Hepatocyte (in vitro differentiated cells): ENCODE measurements at places on chromosomes 6 and 20. TPM values are rescaled to one million over a fixed set of nuclear protein-coding genes. Genes with fewer than 3 reads are reported as not detected.

DNA sequence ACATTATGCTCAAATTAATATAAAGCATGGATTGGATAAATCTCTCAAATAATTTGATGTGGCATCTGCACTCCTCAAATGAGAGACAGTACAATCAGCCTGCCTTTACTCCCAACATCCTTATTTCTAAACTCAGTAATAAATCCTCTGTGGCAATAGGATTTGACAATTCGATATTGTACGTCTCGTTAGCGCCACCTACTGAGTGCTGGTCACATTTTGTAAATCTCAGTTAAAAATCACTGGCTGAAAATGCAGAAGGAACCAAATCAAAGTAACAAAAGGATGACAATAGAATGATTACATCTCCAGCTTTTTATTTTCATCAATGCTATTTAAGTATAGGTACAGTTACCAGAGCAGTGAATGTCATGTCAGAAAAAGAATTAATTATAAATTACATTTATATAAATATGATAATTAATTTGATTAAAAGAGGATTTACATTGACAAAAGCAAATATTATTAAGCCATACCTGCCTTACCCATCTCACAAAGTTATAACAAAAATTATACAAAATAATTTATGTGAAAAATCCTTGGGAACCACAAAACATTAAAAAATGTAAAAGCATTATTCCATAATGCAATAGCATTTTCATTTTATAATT, 20.2 kb upstream of the GJE1 start:
- no peak overlapping the region for H3K27ac ChIP-seq
- no peaks in the 10 kb centered on the region for H3K4me1 ChIP-seq
- DNase-seq, result peak; percentile 87
- no peaks in the 10 kb centered on the region for H3K36me3 ChIP-seq
- H3K4me3 ChIP-seq, result no peak overlapping the region

- DNase-seq, result no peak
- no peaks in the 10 kb centered on the region for H3K36me3 ChIP-seq
- no peak overlapping the region for H3K27ac ChIP-seq
- H3K4me3 ChIP-seq, result no peak overlapping the region
Measured at GRCh38 chr20:56259948-56260347, 11.4 kb downstream of the MC3R start.

GRCh38 chr6:100246206-100246605, 218.5 kb downstream of the SIM1 start:
- no peaks in the 10 kb centered on the region for H3K36me3 ChIP-seq
- H3K27ac ChIP-seq, result no peak overlapping the region
- peaks cover 10% of the 10 kb centered on the region for H3K4me1 ChIP-seq
- H3K27me3 ChIP-seq, result no peaks in the 10 kb centered on the region

DNA sequence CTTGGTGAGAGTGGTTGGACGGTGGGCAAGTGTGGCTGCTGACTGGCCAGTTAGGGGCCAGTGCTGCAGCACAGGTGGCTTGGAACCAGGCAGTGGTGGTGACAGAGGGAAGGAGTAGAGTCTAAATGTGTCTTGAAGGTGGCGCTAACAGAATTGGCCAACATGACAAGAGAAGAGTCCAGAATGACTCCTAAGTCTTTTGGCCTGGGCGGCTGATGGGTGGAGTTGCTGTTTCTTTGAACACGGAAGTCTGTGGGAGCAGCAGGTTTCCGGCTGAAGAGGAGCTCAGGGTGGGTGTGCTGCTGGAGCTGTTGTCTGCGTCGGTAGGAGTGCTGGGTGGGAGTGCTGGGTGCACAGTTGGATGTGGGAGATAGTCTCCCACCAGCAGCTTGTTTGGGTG, 10.1 kb downstream of the LSM14B start:
- no peaks in the 10 kb centered on the region for H3K27me3 ChIP-seq
- H3K4me3 ChIP-seq, result no peak overlapping the region
- H3K36me3 ChIP-seq, result no peaks in the 10 kb centered on the region
- DNase-seq, result no peak
- no peak overlapping the region for H3K27ac ChIP-seq

DNA sequence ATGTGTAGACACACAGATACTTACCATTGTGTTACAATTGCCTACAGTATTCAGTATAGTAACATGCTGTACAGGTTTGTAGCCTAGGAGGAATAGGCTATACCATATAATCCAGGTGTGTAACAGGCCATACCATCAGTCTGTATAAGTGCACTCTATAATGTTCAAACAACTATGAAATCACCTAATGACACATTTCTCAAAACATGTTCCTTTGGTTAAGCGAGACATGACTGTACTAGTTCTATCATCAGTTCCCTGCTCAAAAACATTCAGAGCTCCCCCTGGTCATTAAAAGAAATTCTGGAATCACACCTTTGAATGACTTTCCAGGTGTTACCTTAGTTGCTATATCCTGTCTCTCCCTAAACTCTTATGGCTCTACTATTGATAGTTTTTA, 70.4 kb upstream of the SLC2A12 start:
- H3K4me1 ChIP-seq, result no peaks in the 10 kb centered on the region
- no peak for DNase-seq
- H3K4me3 ChIP-seq, result no peak overlapping the region
- no peaks in the 10 kb centered on the region for H3K36me3 ChIP-seq
- H3K27ac ChIP-seq, result no peak overlapping the region

GRCh38 chr6:56101141-56101553, 146.2 kb downstream of the COL21A1 start:
- peak; percentile 7 for DNase-seq
- H3K36me3 ChIP-seq, result no peaks in the 10 kb centered on the region
- H3K4me3 ChIP-seq, result no peak overlapping the region
- H3K4me1 ChIP-seq, result peaks cover 4% of the 10 kb centered on the region

GRCh38 chr6:80272988-80273387, 166.5 kb downstream of the BCKDHB start:
- H3K4me3 ChIP-seq, result no peak overlapping the region
- DNase-seq, result no peak
- H3K36me3 ChIP-seq, result no peaks in the 10 kb centered on the region
- no peaks in the 10 kb centered on the region for H3K4me1 ChIP-seq

DNA sequence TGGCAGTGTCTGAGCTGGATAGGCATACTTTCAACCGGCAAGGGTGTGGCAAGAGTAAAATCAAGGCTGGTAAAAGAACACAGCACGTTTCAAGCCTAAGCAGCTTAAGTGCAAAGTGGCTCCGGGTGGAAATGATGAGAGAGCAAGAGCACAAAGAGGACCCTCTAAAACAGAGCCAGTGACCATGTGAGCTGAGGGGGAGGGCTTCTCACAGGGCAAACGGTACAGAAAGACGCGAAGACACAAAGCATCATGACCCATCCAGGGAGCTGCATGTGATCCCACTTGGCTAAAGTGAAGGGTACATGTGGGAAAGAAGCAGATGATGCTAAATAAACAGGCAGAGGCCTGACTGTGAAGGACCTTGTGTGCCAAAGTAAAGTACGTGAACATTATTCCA, 25.7 kb downstream of the FKBP5 start:
- H3K4me3 ChIP-seq, result no peak overlapping the region
- H3K27me3 ChIP-seq, result no peaks in the 10 kb centered on the region
- no peak for DNase-seq

- H3K27me3 ChIP-seq, result no peaks in the 10 kb centered on the region
- H3K27ac ChIP-seq, result no peak overlapping the region
Measured at GRCh38 chr6:28124971-28125353, 553 bp downstream of the ZSCAN16 start.

DNA sequence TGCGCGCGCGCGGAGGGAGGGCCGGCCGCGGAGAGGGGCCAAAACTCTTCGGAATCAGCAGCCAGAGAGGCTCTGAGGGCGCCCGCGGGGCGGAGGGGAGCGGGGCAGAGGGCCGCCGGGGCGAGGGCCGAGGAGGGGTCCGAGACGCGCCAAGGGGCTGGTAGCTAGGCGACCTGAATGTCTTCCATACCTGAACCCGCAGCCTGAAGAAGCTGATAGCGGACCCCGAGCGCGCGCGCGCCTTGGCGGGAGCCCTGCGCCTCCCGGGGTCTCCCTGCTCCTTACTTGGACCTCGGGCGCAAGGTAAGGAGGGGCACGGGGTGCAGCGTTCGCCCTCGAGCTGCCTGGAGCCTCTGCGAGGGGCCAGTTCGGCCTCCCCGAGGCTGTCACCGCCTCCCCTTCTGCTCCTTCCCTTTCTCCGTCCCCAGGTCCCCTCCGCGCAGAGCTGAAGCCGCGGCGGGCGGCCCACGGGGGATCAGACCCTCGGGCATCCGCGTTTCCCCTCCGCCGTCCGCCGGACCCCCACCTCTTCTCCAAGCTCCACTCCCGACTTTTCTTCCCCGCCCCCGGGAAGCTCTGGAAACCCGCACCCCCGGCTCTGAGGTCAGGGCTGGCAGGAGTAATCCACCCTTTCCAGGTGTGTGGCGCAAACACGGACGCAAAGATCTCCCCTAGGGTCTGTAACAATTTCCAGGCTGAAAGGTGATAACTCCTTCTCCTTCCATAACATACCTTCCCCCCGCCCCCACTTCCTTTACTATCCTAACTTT, 13.1 kb upstream of the DEK start:
- peaks cover 58% of the 10 kb centered on the region for H3K27me3 ChIP-seq
- no peak for DNase-seq
- H3K36me3 ChIP-seq, result no peaks in the 10 kb centered on the region

GRCh38 chr20:15610787-15611186, 962.5 kb downstream of the KIF16B start:
- no peaks in the 10 kb centered on the region for H3K4me1 ChIP-seq
- H3K27me3 ChIP-seq, result no peaks in the 10 kb centered on the region
- no peaks in the 10 kb centered on the region for H3K36me3 ChIP-seq
- DNase-seq, result no peak

GRCh38 chr6:153167061-153167891, 36.2 kb upstream of the RGS17 start:
- peak overlapping the region; percentile 11 for H3K27ac ChIP-seq
- H3K36me3 ChIP-seq, result no peaks in the 10 kb centered on the region
- no peak overlapping the region for H3K4me3 ChIP-seq
- DNase-seq, result no peak

- H3K4me3 ChIP-seq, result no peak overlapping the region
- DNase-seq, result no peak
- H3K4me1 ChIP-seq, result no peaks in the 10 kb centered on the region
- no peak overlapping the region for H3K27ac ChIP-seq
Measured at GRCh38 chr6:119965008-119965407, 615.4 kb upstream of the MAN1A1 start.

- H3K27me3 ChIP-seq, result peaks cover 5% of the 10 kb centered on the region
- H3K4me3 ChIP-seq, result no peak overlapping the region
- no peak overlapping the region for H3K27ac ChIP-seq
- no peaks in the 10 kb centered on the region for H3K4me1 ChIP-seq
- DNase-seq, result no peak
Measured at GRCh38 chr20:43825051-43825402, 89.6 kb upstream of the TOX2 start.

DNA sequence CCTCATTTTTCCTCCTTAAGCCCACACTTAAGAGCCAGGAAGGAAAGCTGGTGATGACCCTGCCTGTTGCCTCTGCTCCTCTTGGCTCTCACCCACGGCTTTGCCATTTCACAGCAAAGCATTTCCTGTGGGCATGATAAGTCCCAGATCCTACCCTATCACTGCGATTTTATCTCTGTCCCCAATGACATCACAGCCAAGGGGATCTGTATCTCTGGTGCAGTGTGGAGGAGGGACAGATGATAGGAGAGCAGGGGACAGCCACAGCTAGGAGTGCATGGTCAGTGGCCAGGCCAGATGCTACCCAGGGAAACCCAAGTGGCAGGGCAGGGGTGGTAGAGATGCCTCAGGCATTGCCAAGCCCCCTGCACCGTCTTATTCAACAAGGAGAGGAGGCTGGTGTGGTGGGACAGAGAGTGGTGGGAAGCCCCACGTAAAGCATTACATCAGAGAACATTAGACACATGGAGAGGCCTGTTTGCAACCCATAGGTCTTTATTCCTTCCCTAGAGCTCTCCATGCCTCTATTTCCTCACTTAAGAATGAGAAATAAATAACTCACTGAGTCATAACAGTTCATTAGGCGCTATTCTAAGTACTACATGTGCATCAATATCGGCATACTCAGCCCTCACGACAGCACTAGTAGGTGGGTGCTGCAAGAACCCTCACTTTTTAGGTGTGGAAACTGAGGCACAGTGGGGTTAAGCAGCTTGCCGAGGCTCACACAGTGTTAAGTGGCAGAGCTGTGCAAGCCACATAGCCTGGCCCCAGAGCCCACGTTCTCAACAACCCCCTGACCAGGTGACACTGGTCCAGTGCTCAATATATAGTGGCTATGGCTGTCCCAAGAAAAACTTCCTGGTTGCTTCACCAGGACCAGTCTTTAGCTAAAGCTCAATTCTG, 4.6 kb downstream of the TFEB start:
- no peak for DNase-seq
- H3K36me3 ChIP-seq, result no peaks in the 10 kb centered on the region
- H3K4me3 ChIP-seq, result no peak overlapping the region
- peaks cover 32% of the 10 kb centered on the region for H3K4me1 ChIP-seq

GRCh38 chr6:31035862-31036497, 25.7 kb downstream of the MUC22 start:
- no peak for DNase-seq
- no peaks in the 10 kb centered on the region for H3K4me1 ChIP-seq
- H3K27me3 ChIP-seq, result no peaks in the 10 kb centered on the region
- no peaks in the 10 kb centered on the region for H3K36me3 ChIP-seq
- no peak overlapping the region for H3K27ac ChIP-seq
- H3K4me3 ChIP-seq, result no peak overlapping the region

DNA sequence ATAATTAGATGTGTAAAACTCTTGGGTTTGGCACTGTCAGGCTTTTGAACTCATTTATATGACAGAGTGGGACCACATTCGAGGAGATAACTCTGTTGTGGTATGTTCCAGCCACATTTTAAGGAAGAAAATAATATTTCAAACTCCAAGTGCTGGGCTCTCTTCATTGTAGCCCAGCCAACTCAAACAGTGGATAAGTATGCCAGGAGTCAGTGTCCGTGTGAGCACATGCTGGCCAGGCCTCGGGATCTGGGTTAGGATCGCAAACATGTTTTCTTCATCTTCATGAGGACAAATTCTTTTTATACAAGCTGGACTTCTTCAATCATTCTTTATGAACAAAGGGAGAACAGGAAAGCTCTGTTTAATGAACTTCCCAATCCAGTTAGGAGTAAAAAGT, 497.5 kb downstream of the MAFB start:
- H3K27me3 ChIP-seq, result no peaks in the 10 kb centered on the region
- H3K36me3 ChIP-seq, result no peaks in the 10 kb centered on the region
- H3K27ac ChIP-seq, result no peak overlapping the region
- no peak for DNase-seq
- no peaks in the 10 kb centered on the region for H3K4me1 ChIP-seq
- no peak overlapping the region for H3K4me3 ChIP-seq

- H3K4me3 ChIP-seq, result no peak overlapping the region
- no peaks in the 10 kb centered on the region for H3K36me3 ChIP-seq
- H3K27ac ChIP-seq, result no peak overlapping the region
- DNase-seq, result no peak
- H3K27me3 ChIP-seq, result no peaks in the 10 kb centered on the region
- H3K4me1 ChIP-seq, result no peaks in the 10 kb centered on the region
Measured at GRCh38 chr6:163177892-163178420, 236.6 kb upstream of the QKI start.

C6orf163 gene
- 1.3 and 2.5 TPM in 2 replicates for total RNA-seq

MAS1 gene
- total RNA-seq, result not detected in 2 replicates

TXLNB gene
- 0.50 and 0.56 TPM in 2 replicates for total RNA-seq

HLA-DQA1 gene
- not detected in 2 replicates for total RNA-seq

HLA-DOA gene
- total RNA-seq, result 1.4 and 2.0 TPM in 2 replicates

PPP1R3G gene
- 0.47 and 0.48 TPM in 2 replicates for total RNA-seq

SDC4 gene
- total RNA-seq, result 191 and 194 TPM in 2 replicates

TOX2 gene
- total RNA-seq, result 0.87 and 2.8 TPM in 2 replicates

SPEF1 gene
- 0.63 TPM in 1 of 2 replicates, not detected in the other for total RNA-seq

KCNB1 gene
- total RNA-seq, result 0.37 and 0.44 TPM in 2 replicates

SRSF6 gene
- 83.6 and 90.7 TPM in 2 replicates for total RNA-seq
